ENCODE measurements at places on chromosomes 7 and 10.

GRCh38 chr7:2258661-2259365, 16.8 kb downstream of the NUDT1 start:
- no peak overlapping the region for H3K27ac ChIP-seq
- peaks cover 10% of the 10 kb centered on the region for H3K4me1 ChIP-seq

GRCh38 chr7:1558841-1559625, 3.0 kb upstream of the TMEM184A start:
- H3K4me1 ChIP-seq = peaks cover 24% of the 10 kb centered on the region
- H3K27me3 ChIP-seq = no peaks in the 10 kb centered on the region

GRCh38 chr7:86962623-86963022, 96.8 kb downstream of the ELAPOR2 start:
- no peaks in the 10 kb centered on the region for H3K4me1 ChIP-seq
- H3K27ac ChIP-seq = no peak overlapping the region
- H3K4me3 ChIP-seq = no peak overlapping the region

DNA sequence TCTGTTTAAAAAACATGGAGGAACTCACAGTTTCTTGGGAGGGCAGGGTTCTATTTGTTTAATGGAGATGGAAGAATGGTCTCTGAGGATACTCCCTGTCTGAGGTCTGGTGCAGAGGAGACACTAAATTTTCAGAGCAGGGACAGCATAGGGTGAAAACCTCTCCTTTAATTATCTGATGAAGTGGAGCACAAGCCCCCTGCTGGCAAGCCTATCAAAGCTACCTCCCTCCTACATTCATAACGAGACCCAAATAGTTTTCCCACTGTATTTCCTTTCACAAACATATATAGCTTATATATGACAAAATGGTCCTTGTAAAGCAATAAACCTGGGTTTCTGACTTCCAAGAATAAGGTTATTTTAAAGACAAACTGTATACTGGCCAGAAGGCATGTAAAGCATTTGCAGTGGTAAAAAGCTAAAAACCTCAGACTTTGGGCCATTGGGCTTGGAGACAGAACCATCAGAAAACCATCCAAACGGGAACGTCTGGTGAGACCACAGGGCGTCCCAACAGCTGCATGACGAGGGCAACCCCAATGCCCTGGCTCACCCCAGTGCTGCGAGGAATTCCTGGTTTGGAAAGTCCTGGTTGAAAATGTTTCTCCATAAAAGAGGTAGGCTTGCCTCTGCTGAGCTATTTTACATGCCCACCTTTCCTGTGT, 201.3 kb downstream of the FANK1 start:
- no peak overlapping the region for H3K4me3 ChIP-seq
- peaks cover 7% of the 10 kb centered on the region for H3K27me3 ChIP-seq
- H3K27ac ChIP-seq = no peak overlapping the region

- no peaks in the 10 kb centered on the region for H3K36me3 ChIP-seq
- no peaks in the 10 kb centered on the region for H3K27me3 ChIP-seq
- H3K4me1 ChIP-seq = no peaks in the 10 kb centered on the region
- DNase-seq = no peak
- H3K4me3 ChIP-seq = no peak overlapping the region
These were observed 135.9 kb downstream of the JCAD start for GRCh38 chr10:29923416-29923965.

DNA sequence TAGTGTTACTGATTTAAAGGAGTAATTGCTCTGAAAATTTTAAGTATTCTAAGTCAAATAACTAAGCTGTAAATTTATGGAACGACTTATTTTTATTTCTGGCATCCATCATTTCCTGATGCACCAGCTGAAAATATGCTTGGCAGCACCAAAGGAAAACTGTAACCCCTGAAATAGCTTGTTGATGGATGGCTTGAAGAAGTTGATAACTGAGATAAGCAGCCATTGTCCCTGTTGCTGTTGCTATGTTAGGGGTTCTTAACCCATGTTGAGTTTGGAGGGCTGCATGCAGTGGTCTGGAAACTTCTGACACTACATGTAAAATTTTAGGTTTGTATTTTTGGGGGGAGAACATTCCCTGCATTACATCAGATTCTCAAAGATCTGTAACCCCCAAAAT, 30.6 kb downstream of the RPA3 start:
- peak overlapping the region; percentile 87 for H3K27ac ChIP-seq
- no peaks in the 10 kb centered on the region for H3K27me3 ChIP-seq
- H3K4me3 ChIP-seq = no peak overlapping the region
- H3K4me1 ChIP-seq = peaks cover 24% of the 10 kb centered on the region
- H3K36me3 ChIP-seq = no peaks in the 10 kb centered on the region

- H3K27ac ChIP-seq = no peak overlapping the region
- no peak for DNase-seq
- H3K36me3 ChIP-seq = peaks cover 18% of the 10 kb centered on the region
- H3K4me1 ChIP-seq = no peaks in the 10 kb centered on the region
These were observed 136.5 kb downstream of the ZMYND11 start for GRCh38 chr10:271722-272121.

Data from heart right ventricle (tissue), 16 donors.